ENCODE measurements at places on chromosomes 16 and 17.
A peak's percentile ranks its signal among the peaks of the same experiment; 100 is the strongest.

GRCh38 chr17:33506889-33507650 lies 214.0 kb upstream of the ASIC2 start:
- DNase-seq: no peak

GRCh38 chr16:12548270-12548983 lies 255.3 kb downstream of the CPPED1 start:
- DNase-seq: no peak

DNA sequence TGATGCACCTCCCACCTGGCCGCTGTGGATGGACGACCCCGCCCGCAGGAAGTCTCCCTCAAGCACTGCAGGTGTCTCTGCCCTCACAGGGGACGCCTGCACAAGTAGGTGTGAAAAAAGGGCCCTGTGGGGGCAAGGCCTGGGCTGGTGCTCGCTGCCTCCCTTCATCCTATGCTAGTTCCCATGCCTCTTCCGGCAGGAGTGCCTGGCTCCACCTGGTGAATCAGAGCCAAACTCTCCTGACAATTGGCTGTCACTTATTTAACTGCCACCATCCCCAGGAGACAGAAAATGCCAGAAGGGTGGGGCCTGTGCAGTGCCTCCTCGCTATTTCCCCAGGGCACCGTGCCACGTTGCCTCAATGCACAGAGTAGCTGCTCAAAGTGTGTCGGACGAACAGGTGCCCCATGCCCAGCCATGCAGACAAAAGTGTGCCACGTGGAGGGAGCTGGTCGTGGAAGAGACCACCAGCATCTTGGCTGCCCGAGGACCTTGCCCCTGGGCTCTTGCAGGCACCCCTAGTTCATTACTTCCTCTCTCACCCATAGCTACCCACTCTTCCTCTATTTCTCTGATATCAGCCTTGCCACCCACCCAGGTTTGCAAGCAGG lies 170.7 kb downstream of the SEC14L1 start:
- no peak for DNase-seq

DNA sequence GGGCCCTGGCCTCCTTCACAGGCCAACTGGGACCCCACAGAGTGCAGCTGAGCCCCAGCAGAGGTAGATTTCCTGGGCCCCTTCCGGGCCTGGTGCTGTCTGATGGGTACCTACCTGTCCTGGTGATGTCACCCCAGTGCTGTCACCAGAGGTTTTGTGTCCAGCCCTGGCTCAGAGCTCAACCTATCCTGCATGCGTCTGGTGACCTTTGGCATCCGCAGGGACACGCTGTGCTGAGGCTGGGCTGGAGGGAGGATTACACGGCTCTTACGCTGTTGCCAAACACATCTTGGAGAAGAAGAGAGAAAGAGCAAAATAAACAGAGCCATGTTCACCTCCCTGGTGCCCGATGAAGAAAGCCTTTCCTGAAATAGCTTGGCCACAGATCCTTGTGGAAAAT lies 70.6 kb upstream of the MED9 start:
- DNase-seq: no peak

DNA sequence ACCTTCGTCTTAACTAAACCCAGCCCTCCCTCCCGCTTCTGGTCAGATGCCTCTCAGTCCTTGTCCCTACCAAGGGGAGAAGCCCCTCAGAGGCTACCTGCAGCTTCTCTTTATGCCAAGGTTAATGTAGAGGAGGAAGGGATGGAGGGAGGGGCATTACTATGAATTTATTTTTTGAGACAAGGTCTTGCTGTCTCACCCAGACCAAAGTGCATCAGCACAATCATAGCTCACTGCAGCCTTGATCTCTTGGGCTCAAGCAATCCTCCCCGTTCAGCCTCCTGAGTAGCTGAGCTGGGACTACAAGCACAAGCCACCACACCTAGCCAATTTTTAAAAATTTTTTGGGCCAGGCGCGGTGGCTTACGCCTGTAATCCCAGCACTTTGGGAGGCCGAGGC lies 15.3 kb downstream of the EPOP start:
- no peak for DNase-seq

DNA sequence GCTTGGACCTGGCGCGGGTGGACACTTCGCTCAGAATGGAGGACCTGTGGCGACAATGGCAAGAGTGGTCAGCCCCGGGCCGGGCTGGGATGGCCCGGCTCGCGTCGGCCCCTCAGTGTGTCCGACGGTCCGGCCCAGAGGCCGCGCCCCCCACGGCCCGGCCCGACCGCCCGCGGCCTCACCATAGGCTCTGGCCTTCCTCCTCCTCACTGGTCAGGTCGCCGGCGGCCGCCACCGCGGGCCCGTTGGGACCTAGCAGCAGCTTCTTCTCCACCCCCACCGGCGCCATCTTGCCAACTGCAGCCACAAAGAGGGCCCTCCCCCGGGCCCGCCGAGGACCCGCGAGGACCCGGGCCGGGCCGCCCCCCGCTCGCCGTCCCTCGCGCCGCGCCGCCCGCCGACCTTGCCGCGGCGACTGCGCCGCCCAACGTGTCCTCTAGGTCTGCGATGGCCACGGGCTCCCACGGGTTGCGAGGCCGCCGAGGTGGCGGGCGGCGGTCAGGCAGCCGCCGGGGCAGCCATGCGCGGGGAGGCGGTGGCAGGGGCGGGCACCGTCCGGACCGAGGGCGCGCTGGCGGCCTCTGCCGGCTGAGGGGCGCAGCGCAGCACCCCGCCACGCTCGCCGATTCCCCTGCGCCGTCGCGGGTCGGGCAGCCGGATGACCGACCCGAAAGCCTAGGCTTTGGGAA lies at the start of gene DYNC1LI2:
Gene DYNC1LI2 (minus strand): TSS at position 307 of the 689 bp plus-strand sequence. CDS start 18 bp downstream, at position 289.
- DNase-seq: peak; percentile 70

GRCh38 chr17:7700510-7700909 lies 4.5 kb upstream of the EFNB3 start:
- DNase-seq: no peak

GRCh38 chr17:75619506-75620431 lies 13.5 kb upstream of the SMIM5 start:
- no peak for DNase-seq

DNA sequence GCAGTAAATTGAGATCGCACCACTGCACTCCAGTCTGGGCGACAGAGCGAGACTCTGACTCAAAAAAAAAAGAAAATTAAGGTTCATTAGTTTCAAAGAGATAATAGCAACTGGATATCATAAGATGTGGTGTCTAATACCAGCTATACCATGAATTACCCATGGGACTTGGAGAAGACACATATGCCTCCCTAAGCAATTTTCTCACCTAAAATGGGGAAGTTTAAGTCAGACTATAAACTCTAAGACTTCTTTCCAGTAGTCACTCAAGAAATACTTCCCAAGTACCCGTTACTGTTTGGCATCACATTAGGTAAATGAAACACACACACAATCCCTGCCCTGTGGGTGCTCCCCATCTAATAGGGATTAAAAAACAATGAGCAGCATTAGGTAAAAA lies 22.6 kb downstream of the SMURF2 start:
- DNase-seq: no peak

GRCh38 chr16:67198238-67198734 lies 645 bp upstream of the ELMO3 start:
- no peak for DNase-seq

- DNase-seq: no peak
Measured at GRCh38 chr17:34811561-34811960, 149.7 kb downstream of the CCT6B start.

GRCh38 chr16:3822366-3823045 lies 58.0 kb downstream of the CREBBP start:
- no peak for DNase-seq

GRCh38 chr17:42363767-42364585 lies 24.3 kb downstream of the STAT3 start:
- no peak for DNase-seq

- DNase-seq: no peak
Measured at GRCh38 chr17:73785958-73786743, 141.9 kb upstream of the SDK2 start.

- no peak for DNase-seq
Measured at GRCh38 chr16:24544640-24545039, 5.3 kb downstream of the RBBP6 start.

DNA sequence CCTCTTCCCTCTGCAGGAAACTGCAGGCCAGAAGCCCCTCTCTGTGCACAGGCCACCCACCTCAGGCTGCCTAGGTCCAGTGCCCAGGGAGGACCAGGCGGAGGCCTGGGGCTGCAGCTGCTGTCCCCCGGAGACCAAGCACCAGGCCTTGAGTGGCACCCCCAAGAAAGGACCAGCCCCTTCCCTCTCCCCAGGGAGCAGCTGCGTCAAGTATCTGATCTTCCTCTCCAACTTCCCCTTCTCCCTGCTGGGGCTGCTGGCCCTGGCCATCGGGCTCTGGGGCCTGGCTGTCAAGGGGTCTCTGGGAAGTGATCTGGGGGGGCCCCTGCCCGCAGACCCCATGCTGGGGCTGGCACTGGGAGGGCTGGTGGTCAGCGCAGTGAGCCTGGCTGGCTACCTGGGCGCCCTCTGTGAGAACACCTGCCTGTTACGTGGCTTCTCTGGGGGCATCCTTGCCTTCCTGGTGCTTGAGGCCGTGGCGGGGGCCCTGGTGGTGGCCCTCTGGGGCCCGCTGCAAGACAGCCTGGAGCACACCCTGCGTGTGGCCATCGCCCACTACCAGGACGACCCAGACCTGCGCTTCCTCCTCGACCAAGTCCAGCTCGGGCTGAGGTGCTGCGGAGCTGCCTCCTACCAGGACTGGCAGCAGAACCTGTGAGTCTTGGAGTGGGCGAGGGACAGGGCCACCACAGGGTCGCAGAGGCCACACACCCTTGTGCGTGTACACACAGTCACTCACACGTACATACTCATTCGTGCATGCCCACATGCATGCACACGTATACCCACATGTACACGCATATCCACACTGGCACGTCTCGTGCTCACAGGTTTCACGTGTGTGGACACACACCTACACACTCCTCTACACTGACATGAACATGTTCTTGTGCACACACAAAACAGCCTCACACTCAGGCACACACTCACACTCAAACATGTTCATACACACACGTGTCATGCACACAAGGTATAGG lies 8.3 kb downstream of the TSPAN10 start:
- DNase-seq: no peak

DNA sequence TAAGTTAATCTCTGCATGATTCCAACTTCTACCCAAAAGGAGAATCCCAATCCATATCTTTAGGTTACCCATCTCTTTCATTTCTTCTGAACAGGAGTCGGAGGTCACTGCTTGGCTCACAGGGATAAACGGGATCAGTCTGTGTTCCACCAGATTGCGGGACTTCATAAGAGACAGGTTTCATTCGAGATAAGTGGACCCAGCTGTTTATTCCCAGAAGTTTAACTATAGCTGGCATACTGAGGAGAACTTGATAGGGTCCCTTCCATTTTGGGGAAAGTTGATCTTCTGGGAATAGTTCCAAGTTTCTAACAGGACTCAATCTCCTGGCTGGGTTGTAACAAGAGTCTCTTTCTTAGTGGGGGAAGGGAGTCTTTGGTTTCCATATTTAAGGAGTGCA lies 45.4 kb upstream of the ARL4D start:
- no peak for DNase-seq

DNA sequence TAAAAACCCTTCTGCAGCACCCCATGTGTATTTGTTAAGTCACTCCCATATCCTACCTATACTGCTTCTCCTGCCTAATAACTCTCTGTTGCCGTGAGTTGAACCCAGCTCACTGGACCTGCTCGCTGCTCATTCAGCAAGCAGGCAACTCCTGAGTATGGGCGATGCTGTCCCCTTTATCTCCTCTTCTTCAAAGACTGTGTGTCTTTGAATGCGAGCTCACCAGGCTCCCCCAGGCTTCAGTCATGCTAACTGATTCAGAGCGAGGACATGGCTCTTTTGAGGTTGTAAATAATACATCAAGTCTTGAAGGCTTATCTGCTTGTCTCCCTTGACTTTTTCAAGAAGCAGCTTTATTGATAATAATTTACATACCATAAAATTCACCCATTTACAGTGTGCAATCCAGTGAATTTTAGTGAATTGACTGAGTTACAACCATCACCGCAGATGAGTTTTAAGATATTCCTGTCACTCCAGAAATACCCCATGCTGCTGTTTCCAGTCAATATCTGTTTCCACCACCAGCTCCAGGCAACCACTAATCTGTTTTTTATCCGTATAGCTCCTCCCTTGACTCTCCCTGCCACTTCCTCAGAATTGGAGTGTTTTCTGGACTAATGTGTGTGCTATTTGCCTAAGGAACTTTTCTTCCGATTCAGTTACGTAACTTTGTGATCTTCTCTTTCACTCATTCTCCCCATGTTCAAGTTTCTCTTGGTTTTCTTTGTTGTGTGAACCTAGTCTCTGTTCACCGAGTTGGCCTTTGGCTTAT lies 132.2 kb downstream of the SPECC1 start:
- no peak for DNase-seq

GRCh38 chr16:85473909-85474620 lies 139.1 kb upstream of the GSE1 start:
- no peak for DNase-seq

- peak; percentile 44 for DNase-seq
Measured at GRCh38 chr16:4572715-4573114, 16.6 kb downstream of the C16orf96 start.

DNA sequence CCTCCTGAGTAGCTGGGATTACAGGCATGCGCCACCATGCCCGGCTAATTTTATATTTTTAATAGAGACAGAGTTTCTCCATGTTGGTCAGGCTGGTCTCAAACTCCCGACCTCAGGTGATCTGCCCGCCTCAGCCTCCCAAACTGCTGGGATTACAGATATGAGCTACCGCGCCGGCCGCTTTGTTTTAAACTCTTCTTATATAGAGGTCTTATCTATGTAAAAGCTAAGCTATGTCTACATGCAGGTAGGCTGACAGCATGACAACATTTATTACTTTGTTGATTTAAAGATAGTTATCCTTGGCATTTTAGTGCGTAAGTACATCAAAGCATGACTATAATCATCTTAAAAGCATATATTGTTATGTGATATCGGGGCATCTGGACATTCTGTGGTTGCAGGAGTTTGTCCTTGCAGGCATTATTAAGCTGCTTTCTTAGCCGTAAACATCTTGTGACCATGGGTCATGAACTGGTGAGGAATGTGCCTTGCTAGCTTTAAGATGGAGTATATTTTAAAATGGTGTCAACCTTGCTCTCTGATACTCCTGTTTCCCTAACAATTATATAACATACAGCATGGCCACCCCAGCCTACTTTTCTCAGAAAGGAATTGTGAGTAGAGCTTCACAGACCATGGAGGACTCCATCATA lies 45.8 kb upstream of the TAOK1 start:
- DNase-seq: no peak

- DNase-seq: peak; percentile 75
Measured at GRCh38 chr17:49515196-49515770, 20.2 kb downstream of the NGFR start.

- DNase-seq: no peak
Measured at GRCh38 chr17:77165577-77165976, 24.8 kb downstream of the SEC14L1 start.

GRCh38 chr17:77153999-77154586 lies 13.3 kb downstream of the SEC14L1 start:
- DNase-seq: no peak

DNA sequence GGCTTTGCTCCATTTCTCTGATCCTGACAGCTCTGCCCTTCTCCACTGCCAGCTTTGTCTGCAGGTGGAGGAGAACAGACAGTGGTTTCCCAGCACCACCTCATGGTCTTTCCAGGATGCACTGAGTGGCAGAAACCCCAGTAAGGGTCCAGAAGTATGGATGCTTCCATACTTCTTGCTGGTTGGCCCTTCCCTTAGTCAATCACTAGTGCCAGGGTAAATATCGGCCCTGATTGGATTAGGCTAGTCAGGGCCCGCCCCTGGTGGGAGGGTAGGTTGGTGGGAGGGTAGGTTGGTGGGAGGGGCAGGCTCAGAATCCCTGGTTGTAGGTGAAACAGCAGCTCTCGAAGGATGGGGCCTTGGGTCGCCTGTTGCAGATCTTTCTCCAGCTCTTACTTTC lies 10.2 kb downstream of the RNF213 start:
- DNase-seq: no peak
